ENCODE measurements at places on chromosomes 7 and 10. TPM values are rescaled to one million over a fixed set of nuclear protein-coding genes. Genes with fewer than 3 reads are reported as not detected.

DNA sequence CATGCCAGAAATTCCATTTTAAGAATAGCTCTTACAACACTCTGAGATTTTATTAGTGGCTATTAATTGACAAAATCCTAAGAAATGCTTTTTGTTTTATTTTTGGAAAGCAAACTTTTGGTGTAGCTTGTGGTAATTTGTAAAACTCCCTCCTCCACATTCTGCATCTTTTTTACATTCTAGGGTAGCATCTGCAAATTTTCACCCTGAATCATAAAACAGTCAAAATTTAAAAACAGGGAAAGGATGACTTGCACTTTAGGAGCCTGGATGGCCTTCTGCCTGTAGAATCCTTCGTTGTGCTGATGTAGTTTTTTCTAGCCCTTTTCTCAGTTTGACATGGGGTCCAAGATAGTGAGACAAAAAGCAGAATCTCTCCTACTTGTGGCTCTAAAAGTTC lies 316.1 kb downstream of the ADRA2A start:
- no peak overlapping the region for H3K27ac ChIP-seq
- no peak overlapping the region for H3K4me3 ChIP-seq
- no peaks in the 10 kb centered on the region for H3K4me1 ChIP-seq
- no peaks in the 10 kb centered on the region for H3K27me3 ChIP-seq
- no peaks in the 10 kb centered on the region for H3K36me3 ChIP-seq
- no peak for DNase-seq

DNA sequence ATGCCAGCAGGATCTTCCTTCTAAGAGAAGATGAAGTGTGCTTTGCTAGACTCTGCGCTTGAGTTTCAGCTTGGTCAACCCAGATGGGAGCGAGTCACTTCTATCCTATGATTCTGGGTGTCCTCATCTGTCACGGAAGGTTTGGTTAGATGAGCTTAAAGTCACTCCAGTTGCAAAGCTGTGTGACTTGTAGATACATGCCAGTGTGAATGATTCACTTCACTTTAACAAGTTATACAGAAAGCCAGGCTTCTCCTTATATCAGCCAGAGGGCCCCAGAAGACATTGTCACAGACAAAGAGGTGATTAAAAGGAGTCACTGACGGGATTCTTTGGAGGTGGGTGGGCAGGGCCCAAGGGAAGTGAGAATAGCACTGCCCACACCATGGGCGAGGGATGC lies 122.6 kb upstream of the PFKP start:
- no peaks in the 10 kb centered on the region for H3K36me3 ChIP-seq
- no peak overlapping the region for H3K27ac ChIP-seq

DNA sequence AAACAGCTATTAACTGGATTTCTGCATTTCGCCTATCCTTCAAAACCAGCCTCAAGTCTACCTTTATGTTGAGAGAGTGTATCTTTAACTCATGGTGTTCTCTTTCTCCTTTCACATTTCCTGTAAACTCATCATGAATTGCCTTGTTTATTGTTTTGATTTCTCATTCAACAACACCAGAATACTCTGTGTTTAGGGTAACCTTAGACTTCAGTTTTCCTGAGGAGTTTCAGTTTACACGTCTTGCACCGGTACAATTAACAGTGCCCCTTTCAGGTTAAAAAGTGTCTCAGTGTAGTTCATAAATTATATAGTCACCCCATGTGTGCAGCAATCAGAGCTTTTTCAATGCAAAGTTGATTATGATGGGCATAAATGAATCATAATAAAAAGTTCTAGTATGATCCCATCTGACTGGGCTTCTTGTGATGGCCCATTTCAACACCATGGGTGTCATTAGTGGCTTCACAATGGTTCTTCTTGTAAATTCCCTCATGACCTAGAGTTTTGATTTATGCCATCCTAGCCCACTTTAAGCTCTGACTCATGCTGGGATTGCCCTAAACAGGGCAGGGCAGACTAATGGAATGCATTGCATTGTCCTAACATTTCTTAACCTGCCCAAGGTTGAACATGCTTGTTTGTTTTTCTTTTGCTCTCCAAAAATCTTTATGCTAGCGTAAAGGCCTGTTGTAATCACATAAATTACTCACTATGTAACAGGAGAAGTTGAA lies 22.0 kb downstream of the ITGB8 start:
- H3K4me3 ChIP-seq, result no peak overlapping the region
- H3K4me1 ChIP-seq, result peaks cover 3% of the 10 kb centered on the region
- no peak for DNase-seq
- H3K36me3 ChIP-seq, result no peaks in the 10 kb centered on the region
- no peak overlapping the region for H3K27ac ChIP-seq

TUBB8 gene
- 0.24 TPM for total RNA-seq

DNA sequence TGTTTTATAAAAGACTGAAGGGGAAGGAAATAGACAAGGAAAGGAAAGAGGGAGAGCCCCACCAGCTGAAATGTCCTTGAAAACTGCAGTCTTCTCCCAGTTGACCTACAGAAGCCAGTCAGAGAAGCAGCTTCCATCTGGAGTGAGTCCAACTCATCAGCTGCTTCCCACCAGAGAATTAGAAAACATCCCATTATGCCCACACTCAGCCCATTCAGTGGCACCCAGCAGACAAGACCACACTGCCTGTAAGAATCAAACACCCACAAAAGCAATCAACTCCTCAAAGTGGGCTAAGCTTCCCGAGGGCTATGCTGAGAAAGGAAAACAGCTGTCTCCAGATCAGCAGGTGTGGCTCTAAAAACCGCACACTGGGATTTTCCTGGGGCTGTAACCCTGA lies 29.6 kb upstream of the TMEM213 start:
- peaks cover 65% of the 10 kb centered on the region for H3K27me3 ChIP-seq
- peak; percentile 12 for DNase-seq
- no peak overlapping the region for H3K27ac ChIP-seq
- no peak overlapping the region for H3K4me3 ChIP-seq

Measured in A673 (cell line).